Hematopoietic multipotent progenitor cell treated with erythropoietin and hydrocortisone succinate and interleukin-3 and kit ligand, for 15 days (in vitro differentiated cells): ENCODE measurements at places on chromosomes 13 and 19.

- no peak for DNase-seq
Observed at GRCh38 chr13:29936051-29936813, 85.8 kb upstream of the UBL3 start.

GRCh38 chr19:10878253-10878652, 6.9 kb downstream of the CARM1 start:
- DNase-seq = no peak

DNA sequence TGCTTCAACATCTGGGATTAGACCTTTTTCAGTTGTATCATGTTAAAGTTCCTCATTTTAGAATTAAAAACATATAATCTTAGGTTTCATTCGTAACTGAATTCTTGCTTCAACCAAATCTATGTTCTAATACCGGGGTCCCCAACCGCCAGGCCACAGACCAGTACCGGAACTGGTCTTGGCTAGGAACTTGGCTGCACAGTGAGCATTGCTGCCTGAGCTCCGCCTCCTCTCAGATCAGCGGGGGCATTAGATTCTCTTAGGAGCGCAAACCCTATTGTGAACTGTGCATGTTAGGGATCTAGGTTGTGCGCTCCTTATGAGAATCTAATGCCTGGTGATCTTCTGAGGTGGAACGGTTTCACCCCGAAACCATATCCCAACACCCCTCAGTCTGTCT, 19.2 kb downstream of the ITM2B start:
- no peak for DNase-seq

DNA sequence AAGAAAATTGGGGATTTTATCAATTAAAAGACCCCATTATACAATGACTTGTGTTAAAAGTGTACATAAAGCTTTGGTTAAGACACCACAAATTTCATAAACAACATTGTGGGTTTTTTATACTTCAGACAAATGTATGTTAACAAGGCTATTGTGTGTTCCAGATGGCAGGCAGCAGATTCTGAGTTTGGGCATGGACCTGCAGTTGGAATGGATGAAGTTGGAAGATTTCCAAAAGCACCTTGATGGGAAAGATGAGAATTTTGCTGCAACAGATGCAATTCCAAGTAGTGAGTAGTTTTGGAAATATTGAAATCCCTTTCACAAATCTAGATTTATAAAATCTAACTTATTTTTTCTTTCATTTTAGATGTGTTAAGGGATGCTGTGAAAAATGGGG, 25.4 kb downstream of the MPHOSPH8 start:
- no peak for DNase-seq

DNA sequence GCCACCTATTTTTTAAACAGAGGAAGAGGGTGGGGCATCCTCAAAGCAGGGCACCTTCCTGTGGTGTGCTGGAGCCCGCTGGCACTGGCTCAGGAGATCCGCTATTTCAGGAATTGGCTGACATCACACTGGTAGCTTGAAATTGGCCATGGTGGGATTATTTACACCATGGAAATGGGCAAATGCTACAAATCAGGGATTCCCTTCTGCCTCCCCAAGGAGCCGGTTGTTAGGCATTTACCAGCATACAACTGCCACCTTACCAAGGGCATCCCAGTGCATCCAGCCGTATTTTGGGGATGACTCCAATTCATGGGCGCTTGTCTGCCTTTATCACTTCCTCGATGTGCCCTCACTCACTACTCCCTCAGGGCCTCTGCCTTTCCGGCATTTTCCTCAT, 14.2 kb downstream of the HRC start:
- DNase-seq = no peak

GRCh38 chr19:6738787-6739389, 592 bp upstream of the TRIP10 start:
- no peak for DNase-seq

- DNase-seq = no peak
Observed at GRCh38 chr13:100564444-100565223, 24.0 kb downstream of the GGACT start.

DNA sequence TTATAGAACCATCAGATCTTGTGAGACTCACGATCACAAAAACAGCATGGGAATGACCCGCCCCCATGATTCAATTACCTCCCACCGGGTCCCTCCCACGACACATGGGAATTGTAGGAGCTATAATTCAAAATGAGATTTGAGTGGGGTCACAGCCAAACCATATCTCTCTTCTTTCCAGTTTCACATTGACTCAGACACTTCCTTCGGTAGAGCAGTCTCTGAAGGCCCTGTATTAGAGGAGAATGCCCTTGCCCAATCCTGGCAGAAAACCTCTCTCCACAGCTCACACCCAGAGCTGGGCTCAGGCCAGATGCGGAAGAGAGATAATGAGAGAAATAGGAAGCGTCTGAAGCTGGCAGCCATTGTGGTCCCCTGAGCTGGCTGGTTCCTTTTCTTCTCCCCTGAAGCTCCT, 72.4 kb upstream of the CLDN10 start:
- DNase-seq = peak; percentile 44

- DNase-seq = no peak
Observed at GRCh38 chr19:28502879-28503734, 709.8 kb downstream of the UQCRFS1 start.

- DNase-seq = no peak
Observed at GRCh38 chr13:94317063-94317491, 162.4 kb downstream of the DCT start.

GRCh38 chr19:8552810-8553209, 24.4 kb downstream of the MYO1F start:
- DNase-seq = no peak

DNA sequence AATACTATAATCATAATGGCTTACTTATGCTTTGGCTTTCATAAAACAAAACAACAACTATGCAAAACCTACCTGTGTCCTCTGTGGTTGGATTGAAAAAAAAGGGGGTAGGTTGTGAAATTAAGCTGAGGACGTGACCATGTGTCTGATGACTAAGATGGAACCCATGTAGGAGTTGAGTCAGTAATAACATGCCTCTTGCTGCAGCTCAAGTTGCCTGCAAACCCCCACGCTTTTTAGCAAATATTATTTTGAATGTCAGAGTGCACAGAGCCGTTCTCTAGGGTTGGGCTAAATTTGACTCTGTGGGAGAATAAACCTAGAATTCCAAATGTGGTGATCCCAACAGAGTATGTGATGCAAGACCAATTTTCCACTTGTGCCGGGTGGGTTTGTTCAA, 209.3 kb downstream of the KCNRG start:
- DNase-seq = no peak

DNA sequence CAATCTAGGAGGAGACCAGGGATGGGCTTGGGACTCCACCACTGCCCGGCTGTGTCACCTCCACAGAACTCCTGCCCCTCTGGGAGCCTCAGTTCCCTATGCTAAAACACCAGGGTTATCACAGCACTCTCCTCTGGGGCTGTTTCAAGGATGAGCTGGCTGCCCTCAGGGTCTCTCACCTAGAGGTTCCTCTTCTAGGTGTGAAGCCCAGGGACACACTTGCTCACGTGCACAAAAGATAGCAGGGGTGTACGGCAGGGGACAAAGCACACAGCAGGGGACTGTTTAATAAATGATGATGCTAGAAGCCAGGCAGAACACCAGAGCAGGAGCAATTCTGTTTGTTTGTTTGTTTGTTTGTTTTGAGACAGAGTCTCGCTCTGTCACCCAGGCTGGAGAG, 16.8 kb upstream of the LYPD3 start:
- no peak for DNase-seq

DNA sequence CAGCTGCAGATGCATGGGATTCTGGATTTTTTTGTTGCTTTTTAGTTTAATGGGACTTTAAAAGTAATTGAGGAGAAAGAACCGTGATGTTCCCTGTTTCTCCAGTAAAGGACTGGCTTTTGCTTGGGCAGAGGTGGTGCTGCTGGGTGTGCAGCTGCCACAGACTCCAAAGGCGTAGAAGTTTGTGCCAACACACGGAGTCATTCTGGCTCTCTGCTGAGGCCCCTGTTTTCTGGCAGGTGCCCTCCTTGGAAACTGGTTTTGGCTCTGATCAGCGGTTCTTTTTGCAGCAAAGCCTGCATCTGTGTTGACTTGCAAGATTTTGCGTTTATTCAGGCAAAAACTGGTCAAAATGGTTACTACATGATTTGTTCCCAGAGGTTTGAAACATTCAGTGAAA, 16.0 kb upstream of the QTRT1 start:
- no peak for DNase-seq

- no peak for DNase-seq
Observed at GRCh38 chr13:110392510-110393240, 85.6 kb downstream of the COL4A2 start.

DNA sequence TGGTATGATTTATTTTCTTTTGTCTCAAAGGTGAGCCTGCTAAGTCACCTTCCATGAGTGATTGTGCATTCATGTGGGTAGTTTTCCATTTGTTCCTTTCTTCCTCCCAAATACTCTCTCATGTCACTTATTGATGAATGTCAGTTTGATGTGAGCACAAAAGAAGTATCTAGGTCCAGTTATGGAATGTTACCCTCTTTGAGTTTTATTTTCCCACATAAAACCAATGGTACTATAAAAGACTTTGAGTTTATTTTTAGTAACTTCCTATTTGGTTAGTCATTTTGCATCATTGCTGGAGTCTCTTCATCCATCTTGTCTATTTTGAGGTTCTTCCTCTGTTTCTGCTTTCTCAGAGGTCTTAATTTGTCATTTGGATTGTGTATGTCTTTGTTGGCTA, 321.3 kb downstream of the GPC6 start:
- no peak for DNase-seq

GRCh38 chr19:28296506-28296905, 916.4 kb downstream of the UQCRFS1 start:
- no peak for DNase-seq

GRCh38 chr19:3224346-3225168, at the start of gene CELF5:
TSS of gene CELF5 (plus strand) at chr19:3224661. CDS start at chr19:3224740, 79 bp downstream.
- peak; percentile 65 for DNase-seq

DNA sequence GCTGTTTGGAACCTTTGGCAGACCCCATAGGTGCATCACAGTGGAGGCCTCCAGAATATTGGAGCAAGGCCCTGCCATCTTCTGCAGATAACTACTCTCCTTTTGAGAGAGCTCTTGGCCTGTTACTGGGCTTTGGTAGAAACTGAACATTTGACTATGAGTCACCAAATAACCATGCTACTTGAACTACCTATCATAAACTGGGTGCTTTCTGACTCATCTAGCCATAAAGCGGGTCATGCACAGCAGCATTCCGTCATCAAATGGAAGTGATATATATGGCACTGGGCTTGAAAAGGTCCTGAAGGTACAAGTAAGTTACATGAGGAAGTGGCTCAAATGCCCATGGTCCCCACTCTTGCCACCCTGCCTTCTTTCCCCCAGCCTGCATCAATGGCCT, 782.5 kb upstream of the SLITRK6 start:
- no peak for DNase-seq

DNA sequence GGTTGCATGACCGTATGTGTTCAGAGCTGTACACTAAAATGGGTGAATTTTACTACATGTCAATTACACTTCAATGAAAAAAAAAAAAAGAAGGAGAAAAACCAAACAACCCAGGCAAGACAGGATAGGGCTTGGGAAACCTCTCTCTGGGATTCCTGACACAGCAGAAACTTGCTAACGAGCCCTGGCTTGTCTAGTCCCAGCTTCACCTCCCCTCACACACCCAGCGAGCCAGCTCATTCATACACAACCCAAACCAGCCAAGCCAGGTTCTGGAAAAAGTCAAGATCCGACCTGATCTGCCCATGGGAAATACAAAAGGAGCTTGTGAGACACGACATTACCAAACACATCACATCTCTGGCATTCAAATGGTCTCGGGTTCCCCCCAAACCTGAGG, 3.7 kb upstream of the TECR start:
- no peak for DNase-seq

- no peak for DNase-seq
Observed at GRCh38 chr13:33932769-33933406, 114.9 kb downstream of the RFC3 start.

DNA sequence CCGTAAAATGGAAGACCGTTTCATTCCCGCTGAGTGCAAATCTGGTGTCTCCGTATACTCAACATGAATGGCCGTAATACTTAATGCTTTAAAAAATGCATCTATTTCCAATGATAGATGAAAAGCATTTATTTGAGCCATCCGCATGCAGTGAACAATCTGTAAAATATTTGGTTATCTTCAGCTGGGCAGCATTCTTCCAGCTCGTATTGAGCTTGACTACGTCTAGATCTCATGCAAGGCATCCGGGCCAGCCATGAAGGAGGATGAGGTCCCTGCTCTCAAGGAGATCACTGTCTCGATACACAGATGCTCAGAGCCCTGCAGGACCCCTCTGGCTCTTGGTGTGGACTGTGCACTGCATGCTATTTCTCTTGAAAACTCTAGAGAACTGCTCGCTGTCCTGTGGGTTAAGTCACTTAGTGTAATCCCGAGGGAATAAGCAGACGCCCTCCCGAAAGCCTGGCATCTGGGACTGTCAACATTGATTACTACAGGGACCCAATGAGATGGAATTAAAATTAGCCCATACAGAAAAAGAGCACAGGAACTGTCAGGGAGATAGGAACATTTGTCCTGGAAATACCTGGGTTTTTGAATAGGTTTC, 112.4 kb upstream of the RNF113B start:
- no peak for DNase-seq
